ENCODE measurements at places on chromosomes 7 and 10. TPM values are rescaled to one million over a fixed set of nuclear protein-coding genes. Genes with fewer than 3 reads are reported as not detected.

DNA sequence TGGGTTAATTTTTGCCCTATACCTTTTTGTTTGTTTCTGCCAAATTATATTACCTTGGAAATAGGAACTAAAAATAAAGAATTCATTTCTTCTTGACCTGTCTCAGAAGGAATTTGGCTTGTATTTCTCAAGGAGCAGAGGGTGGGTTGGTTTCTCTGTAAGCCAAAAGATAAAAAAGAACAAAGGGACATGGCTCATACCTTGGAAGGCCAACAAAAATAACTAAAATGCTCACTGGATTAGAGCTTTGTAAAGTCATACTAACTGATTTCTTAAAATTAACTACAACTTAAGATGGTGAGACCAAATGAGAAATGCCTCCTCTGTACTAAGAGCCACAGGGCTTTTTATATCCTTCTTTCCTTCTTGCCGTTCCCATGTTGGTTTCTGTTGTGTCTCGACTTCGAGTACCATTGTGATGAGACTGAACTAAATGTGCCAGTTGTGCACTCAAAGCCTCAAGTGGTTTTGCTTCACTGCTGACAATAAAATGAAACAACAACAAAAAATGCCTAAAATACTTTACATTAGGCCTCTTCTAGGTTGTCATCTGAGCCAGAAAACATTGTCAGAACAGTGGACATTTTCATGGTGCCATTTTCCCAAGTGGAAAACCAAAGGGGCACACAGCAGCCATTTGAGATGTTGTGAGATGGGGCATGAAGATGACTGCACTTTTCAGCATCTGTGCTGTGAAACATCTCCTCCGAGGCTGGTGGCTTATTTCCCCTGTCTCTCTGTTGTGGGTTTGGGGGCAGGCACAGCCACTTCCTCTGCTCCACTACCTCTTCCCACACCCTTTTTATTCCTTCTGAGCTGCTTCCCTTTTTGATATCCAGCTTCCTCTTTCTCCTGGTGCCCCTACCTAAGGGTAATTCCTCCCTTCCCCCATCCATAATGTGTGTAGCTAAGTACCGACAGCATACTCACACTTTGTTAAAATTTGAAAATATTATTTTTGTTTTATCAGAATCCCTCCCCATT is 51.8 kb upstream of the AGR3 start:
- H3K27ac ChIP-seq, result no peak overlapping the region
- H3K36me3 ChIP-seq, result no peaks in the 10 kb centered on the region
- no peak overlapping the region for H3K4me3 ChIP-seq
- no peak for DNase-seq
- H3K4me1 ChIP-seq, result peaks cover 11% of the 10 kb centered on the region

- no peaks in the 10 kb centered on the region for H3K36me3 ChIP-seq
- H3K27ac ChIP-seq, result no peak overlapping the region
- no peak for DNase-seq
- no peaks in the 10 kb centered on the region for H3K27me3 ChIP-seq
Measured at GRCh38 chr10:78604286-78604685, 464.5 kb upstream of the ZMIZ1 start.

GRCh38 chr10:110432084-110432483 is 65.6 kb upstream of the DUSP5 start:
- no peak overlapping the region for H3K27ac ChIP-seq
- no peak for DNase-seq
- H3K4me3 ChIP-seq, result no peak overlapping the region
- H3K4me1 ChIP-seq, result peaks cover 10% of the 10 kb centered on the region
- no peaks in the 10 kb centered on the region for H3K36me3 ChIP-seq

GRCh38 chr10:126207313-126207771 is 180.9 kb downstream of the ADAM12 start:
- H3K27ac ChIP-seq, result no peak overlapping the region
- no peaks in the 10 kb centered on the region for H3K36me3 ChIP-seq
- no peaks in the 10 kb centered on the region for H3K4me1 ChIP-seq
- H3K27me3 ChIP-seq, result no peaks in the 10 kb centered on the region

DNA sequence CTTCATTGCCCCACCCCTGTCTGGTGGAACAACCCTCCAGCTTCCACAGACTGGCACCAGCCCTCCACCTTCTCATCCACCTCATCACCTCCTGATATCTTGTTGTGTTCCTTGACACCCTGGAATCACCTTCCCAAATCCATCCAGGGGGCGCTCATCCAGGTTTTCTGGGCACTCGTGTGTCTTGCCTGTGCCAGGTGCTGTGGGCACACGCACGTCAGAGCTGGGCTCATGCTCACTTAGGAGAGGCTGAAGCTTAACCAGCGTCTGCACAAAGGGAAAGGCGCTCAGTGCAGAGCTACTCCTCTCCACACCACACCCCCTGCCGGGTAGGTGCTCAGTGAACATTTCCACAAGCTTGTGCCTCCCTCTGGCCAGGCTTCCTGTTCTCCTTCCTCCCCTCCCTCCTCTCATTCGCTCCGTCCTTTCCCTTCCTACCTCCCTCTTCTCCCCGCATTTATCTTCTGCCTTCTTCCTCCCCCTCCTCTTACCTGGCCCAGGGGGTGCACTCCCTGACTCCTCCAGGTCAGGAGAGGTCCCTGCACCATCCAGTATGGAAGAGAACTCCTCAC is 4.8 kb downstream of the ADCYAP1R1 start:
- H3K4me3 ChIP-seq, result no peak overlapping the region
- no peak for DNase-seq
- no peaks in the 10 kb centered on the region for H3K4me1 ChIP-seq
- H3K27me3 ChIP-seq, result peaks cover 29% of the 10 kb centered on the region
- no peaks in the 10 kb centered on the region for H3K36me3 ChIP-seq

DNA sequence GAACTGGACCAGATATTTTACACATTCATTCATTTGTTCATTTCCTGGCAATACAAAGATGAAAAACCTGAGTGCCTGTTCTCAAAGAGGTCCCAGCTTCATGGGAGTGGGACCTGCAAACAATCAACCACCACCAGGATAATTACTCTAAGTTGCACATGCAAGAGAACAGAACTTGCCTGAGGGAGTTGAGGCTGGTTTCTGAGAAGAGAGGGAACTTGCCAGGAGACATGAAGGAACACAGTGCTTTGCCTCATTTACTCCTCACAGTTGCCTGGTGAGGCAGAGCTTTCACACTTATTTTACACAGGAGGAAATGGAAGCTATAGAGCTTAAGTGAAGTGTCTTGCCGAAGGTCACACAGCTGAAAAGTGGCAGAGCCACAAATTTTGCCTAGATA is 170.1 kb downstream of the SORCS3 start:
- H3K27ac ChIP-seq, result no peak overlapping the region
- no peaks in the 10 kb centered on the region for H3K27me3 ChIP-seq
- H3K4me1 ChIP-seq, result no peaks in the 10 kb centered on the region
- no peak overlapping the region for H3K4me3 ChIP-seq
- H3K36me3 ChIP-seq, result no peaks in the 10 kb centered on the region

GRCh38 chr10:14089556-14090292 is 241.0 kb downstream of the FRMD4A start:
- no peaks in the 10 kb centered on the region for H3K4me1 ChIP-seq
- H3K27ac ChIP-seq, result no peak overlapping the region
- no peaks in the 10 kb centered on the region for H3K27me3 ChIP-seq
- H3K4me3 ChIP-seq, result no peak overlapping the region

DNA sequence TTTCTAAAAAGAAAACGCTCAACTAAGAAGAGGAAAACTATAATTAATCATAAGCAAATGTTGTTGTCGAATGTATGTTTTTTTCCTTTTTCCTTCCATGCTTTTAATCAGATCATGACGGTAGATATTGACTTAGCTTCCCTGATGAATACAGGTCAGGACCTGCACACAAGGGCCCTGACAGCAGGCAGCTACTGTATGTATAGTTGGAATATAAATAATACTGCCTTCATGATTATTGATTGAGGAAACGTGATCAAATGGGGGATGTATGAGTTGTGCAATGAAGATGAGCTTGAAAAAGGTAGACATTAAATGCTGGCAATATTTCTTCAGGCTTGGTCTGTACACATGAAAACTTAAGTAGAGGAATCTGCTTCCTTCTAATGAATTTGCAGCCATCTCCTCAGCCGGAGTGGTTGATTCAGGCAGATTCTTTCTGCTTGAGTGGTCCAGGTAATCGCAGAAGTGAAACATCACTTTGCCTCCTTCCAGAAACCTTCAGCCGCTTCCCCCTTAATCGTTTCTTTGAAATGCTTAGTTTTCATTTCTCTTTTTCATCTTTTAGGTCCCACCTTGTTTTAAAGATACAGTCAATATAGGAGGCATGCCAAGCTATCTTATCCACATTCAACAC is 656.5 kb downstream of the SDK1 start:
- H3K27ac ChIP-seq, result no peak overlapping the region
- H3K36me3 ChIP-seq, result no peaks in the 10 kb centered on the region
- no peak for DNase-seq
- H3K4me3 ChIP-seq, result no peak overlapping the region

DNA sequence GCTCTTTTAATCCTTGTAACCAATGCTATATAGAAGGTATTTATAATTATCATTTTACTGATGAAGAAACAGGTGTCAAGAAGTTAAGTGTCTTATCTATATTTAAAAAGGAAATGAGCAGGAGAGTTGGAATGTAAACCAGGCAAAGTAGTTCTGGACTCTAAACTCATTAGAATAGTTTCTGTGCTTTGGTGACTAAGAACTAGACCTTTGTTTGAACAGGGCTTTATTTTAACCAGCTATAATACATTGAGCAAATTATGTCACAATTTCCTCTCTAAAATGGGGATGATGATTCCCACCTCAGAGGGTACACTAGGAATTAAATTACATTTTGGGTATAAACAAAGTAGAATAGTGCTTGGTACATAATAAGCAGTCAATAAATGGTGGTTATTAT is 236.0 kb downstream of the MAGI2 start:
- no peak for DNase-seq
- H3K27ac ChIP-seq, result no peak overlapping the region
- H3K27me3 ChIP-seq, result no peaks in the 10 kb centered on the region

DNA sequence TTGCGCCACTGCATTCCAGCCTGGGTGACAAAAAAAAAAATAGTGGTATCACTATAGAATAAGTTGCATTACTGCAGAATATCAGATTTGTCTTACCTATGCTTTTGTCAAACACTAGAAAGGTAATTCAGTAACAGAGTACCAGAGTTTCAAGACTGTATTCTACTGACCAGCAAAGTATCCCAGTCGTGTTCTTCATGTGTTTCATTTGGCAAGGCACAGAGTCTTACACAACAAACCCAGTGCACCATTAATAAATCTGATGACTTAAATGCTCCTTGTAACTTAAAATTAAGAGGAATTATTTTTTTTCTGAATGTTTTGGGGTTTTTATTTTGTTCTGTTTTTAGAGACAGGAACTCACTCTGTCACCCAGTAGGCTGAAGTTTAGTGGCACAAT is 34.4 kb upstream of the PBLD start:
- H3K27me3 ChIP-seq, result no peaks in the 10 kb centered on the region
- no peak overlapping the region for H3K27ac ChIP-seq
- no peaks in the 10 kb centered on the region for H3K4me1 ChIP-seq
- H3K36me3 ChIP-seq, result peaks cover 69% of the 10 kb centered on the region
- H3K4me3 ChIP-seq, result no peak overlapping the region

PON1 gene
- total RNA-seq, result not detected

GDF2 gene
- total RNA-seq, result not detected

LOXL4 gene
- 8.6 TPM for total RNA-seq

MYOZ1 gene
- total RNA-seq, result 2.2 TPM

SLC35B4 gene
- total RNA-seq, result 13.7 TPM

PDE1C gene
- total RNA-seq, result 13.1 TPM

GPR158 gene
- under 0.01 TPM for total RNA-seq

DENND2A gene
- 18.3 TPM for total RNA-seq
